CD14-positive monocyte (primary cell): ENCODE measurements at places on chromosomes 2 and 18.

DNA sequence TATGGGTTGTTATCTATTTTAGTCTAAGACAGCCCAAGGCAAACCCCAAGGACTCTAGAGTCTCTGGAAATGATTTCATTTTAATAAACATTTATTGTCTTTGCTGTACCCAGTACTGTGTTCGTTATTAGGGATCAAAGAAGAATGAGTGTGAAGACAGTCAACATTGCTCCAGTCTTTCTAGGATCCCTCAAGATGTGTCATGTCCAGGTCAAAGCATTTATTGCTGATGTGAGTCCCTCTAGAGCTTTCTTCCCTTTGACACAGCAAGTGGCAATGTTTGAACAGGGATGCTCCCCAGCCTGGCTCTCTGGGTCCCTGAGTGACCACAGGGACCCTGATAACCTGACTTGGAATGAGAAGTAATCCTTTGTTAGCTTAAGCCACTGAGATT is 123.1 kb upstream of the STK17B start:
- no peak for DNase-seq

DNA sequence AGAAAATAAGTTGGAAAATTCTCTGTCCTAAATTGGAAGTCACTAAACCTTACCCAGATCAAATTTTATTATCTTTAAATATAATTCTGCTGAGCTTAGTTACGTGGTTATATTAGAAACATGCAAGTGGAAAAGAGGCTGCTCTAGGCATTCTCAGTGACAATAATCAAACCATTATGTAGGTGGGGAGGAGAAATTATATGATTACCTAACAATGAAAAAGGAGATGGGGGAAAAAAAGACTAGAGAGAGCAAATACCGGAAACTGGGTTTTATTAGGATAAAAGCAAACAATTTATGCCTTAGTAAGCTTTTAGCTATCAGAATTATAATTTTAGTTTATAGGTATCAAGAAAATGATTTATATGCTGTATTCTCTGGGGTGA is 53.2 kb downstream of the PHLPP1 start:
- DNase-seq: no peak

- peak; percentile 68 for DNase-seq
Measured at GRCh38 chr2:96913398-96914202, 43.7 kb upstream of the SEMA4C start.

DNA sequence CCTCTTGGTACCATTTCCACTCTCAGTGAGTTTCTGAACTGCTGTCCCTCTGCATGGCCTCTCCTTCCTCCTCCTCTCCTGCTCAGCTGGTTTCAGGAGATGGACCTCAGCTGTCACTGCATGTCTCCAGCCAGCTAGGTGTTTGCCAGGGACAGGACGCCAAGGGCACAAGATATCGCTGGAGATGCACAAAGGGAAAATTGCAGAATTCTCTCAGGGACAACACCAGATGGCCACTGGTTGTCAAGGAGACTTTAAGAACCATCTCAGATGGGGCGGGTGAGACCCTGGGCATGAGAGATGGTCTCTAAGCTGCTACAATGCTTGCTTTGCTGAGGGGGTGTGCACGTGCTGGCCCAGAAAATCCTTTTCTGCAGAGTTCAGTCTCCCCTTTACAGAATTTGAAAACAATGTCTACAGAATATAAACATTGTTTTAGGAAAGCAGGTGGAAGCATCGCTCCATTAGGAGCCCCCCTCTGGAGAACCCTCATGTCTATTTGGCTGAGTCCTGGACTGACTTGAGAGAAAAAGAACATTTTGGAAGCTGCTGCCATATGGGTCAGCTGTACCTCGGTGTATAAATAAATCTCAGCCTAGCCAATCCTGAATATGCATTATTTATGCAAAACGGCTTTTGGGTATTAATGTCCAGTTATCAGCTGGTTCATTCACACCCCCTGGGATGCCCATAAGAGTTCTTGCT is 57.8 kb upstream of the SPP2 start:
- no peak for DNase-seq

DNA sequence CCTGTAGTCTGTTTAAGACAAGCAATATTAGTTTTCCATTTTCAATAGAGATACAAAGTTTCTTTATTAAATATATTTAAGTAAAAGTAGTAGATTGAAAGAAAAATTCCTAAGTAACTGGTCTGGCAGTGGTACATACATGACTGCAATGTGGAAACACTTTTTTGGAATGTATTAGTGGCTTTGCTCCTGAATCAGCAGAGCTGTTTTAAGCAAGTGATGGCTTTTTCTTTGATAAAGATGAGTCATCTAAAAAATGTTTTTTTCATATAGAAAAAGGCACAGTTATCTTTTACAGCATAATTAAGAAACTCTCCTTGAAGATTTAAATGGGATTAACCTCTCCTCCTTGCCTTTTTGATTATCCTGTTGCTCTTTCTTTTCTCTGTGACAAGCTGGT is 34.9 kb downstream of the KDM3A start:
- DNase-seq: no peak

DNA sequence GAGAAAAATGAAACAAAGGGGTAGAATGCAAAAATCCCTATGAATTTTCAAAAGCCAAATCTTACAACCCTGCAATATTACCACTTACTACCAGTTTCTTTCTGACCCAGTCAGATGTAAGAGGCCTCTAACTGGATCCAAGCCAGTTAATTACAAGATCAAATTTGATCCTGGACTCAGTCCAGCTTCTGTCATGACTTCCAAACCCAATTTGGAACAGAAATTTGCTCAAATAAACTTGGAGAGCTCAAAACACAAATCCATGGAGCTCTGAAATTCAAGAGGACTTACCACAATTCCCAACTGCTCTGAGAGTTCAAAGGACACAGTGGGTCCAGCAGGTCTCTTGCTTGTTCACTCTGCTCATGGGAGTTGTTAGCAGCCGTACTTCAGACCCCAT is 1271.7 kb upstream of the SLC39A10 start:
- no peak for DNase-seq
